ENCODE measurements at places on chromosomes 5 and 9.
A peak's percentile ranks its signal among the peaks of the same experiment; 100 is the strongest.

DNA sequence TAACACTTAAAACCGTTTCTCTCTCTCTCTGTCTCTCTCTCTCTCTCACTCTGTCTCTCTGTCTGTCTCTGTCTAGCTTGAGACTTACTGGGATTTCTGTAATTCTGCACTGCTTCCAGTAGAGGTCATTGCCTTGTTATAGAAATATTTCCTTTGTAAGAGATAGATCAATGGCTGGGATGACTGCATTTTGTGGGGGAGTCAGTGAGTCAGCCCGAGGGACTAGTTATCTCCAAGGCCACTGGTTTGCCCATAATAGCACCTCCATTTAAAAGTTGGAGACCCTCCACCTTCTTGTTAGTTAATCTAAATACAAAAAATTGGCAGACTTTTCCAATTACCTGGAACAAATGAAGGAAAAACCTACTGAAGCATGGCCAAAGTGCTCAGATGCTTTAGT is 547.2 kb downstream of the LRRC70 start:
- DNase-seq, result no peak

- DNase-seq, result no peak
These were observed 19.4 kb downstream of the CXCL14 start for GRCh38 chr5:135559354-135559753.

DNA sequence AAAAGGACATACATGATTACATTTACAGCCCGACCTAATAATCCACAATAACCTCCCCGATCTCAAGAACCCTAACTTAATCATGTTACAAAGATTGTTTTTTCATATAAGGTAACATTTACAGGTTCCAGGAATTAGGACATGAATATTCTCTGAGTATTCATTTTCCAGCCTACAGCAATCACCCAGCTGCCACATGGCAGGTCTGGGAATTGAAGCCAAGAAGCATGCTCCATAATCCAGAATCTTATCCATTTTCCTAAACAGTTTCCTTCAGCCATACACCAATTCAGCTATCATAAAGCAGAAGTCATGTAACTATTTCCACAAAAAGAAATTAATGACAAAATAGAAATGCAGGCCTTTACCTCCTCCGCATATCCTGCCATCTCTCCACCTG is 163.4 kb downstream of the CAAP1 start:
- no peak for DNase-seq

GRCh38 chr9:98215821-98216220 is 23.4 kb upstream of the CORO2A start:
- DNase-seq, result peak; percentile 8

GRCh38 chr5:139014726-139015125 is 139.6 kb upstream of the LRRTM2 start:
- no peak for DNase-seq

DNA sequence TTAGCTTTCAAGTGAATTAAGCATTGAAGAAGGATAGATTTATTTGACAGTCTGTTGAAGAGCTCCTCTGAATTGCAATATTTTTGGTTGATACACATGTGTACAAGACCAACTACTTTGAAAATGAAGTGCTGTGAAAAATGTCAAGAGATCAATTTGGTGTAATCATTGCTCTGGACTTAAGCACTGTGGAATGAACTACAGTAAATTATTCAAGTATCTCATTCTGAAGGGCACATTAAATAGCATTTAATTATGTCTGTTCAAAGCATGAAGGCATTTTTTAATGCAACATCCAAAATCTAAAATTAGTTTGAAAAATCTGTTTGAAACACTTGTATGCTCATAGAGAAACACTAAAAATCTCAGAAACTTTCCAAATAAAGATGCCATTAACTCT is 107.5 kb downstream of the CDH18 start:
- no peak for DNase-seq

DNA sequence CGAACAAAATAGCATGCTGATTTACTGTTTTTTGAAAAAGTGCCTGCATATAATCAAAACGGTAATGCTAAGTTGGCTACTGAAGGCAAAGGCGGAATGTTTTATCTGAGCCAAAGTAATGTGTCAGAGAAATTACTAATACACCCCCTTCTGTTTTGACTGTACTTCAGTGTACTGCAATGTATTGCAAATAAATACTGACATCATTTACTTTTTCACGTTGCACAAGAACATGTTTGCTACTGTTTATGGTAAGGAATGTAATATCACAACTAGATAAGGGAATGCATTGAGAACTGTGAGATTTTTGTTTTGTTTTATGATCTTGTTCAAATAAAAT is 813 bp upstream of the AGTPBP1 start:
- no peak for DNase-seq

DNA sequence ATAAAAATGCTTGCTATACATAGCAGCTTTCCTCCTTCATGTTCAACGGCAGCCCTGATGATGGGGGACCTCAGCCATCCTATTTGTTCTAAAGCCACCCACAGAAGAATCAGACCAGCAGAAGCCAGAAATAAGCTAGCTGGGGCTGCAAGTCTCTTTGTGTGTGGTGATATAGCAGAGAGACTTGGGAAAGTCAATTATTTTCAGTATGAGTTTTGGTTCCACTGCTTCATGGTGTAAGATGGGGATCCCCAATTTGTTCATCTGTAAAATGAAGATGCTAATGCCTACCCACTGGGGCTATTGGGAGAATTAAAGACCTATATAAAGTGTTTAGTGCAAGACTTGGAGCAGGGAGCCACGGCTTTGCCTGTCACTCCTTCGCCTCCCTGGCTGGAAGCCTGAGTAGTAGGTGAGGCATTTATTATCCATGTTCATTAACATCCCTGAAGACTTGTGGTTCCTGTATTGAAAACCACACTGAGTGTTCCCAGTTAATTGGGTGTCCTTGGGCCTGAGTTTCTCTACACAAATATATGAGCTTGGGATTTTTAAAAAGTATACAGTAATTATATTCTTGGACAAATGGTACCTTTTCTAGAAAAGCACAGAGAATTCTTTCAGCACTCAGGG is 210.1 kb upstream of the SLC24A2 start:
- no peak for DNase-seq

DNA sequence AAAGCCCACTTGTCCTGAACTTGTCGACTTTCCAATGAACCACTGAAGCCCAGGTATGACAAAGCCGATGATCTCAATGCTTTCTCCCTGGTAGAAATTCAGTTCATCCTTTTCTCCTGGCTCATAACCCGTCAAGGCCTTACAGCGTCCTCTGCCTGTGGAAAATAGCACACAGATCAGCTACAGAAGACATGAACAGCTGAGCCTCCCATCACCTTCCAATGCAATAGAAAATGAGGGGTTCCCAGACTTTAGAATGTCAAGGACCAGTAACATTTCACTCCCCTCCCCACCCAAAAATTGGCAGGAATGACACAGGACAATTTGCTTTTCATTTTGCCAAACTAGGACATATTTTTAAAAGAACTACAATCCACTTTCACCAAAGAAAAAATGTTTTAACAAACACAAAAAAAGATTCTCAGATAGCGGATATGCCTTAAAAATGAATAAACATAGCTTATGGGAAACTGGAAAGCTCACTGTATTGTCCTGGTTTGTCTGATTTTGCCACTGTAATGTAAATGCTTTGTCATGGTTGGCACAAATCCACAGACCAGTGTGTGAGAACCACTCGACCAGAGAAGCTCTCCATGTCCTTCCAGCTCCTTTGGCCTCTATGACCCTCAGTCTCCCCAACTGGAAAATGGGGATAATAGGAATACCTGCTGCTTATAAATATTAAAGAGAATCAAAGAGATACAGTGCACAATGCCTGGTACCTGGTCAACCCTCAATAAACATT is 24.4 kb downstream of the SH3TC2 start:
- DNase-seq, result no peak

- DNase-seq, result no peak
These were observed 78.6 kb downstream of the AMBP start for GRCh38 chr9:113999256-114000062.

DNA sequence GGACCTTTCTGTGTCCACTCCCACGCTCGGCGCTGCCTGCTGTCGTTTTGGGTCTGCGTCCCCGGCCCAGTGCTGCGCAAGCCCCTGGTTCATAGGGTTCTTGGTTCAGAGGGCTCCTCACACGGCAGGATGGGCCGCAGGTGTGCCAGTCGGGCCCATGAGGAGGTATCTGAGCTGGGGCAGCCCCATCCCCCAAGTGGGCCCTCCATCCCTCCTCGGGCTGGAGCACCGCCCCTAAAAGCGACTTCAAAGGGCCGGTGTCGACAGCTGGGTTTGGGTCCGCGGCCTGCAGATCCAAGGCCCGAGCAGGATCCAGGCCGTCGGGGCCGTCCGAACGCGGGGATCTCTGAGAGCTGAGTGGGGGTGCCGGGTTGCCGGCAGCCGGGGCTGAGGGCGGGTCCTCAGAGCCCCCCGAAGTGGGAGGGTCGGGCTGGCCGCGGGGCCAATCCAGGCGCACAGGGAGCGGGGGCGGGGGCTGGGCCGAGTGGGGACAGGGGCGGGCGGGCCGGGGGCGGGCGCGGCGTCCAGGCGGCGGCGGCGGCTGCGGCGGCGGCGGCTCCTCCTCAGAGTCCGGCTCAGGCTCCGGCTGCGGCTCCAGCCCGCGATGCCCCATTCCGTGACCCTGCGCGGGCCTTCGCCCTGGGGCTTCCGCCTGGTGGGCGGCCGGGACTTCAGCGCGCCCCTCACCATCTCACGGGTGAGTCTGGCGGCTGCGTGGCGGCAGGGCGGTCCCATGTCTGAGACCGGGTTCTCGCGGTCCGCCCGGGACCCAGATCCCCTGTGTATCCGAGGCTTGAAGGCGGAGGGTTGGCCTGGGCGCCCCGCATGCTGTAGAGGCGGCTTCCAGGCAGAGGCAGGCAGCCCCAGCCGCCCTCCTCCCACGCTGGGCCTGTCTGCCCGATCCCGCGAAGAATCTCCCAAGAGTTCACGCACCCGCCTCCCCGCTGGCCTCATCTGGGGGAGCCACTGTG is at the start of gene PDLIM4:
TSS of gene PDLIM4 (plus strand) at position 566 of the 971 bp plus-strand sequence. CDS start at position 605, 39 bp downstream.
- no peak for DNase-seq

DNA sequence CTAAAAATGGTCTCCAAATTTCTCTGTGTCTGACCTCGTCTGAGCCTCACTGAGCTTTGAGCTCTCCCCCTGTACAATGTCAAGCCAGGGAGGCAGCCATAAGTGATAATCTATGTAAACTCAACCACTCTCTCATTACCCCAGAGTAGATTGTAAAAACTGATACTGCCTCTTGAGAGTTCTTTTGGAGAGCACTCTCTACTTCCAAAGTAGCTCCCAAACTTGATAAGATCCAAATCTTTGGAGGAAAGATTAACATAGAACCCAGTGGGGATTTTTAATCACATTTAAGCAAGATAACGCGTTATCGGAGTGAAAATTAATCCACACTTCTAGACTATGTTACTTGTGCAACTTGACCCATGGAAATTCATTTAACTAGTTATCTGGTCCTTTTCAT is 54.9 kb downstream of the TMEM167A start:
- DNase-seq, result no peak

- no peak for DNase-seq
These were observed 38.2 kb downstream of the FBXW2 start for GRCh38 chr9:120755044-120755443.

DNA sequence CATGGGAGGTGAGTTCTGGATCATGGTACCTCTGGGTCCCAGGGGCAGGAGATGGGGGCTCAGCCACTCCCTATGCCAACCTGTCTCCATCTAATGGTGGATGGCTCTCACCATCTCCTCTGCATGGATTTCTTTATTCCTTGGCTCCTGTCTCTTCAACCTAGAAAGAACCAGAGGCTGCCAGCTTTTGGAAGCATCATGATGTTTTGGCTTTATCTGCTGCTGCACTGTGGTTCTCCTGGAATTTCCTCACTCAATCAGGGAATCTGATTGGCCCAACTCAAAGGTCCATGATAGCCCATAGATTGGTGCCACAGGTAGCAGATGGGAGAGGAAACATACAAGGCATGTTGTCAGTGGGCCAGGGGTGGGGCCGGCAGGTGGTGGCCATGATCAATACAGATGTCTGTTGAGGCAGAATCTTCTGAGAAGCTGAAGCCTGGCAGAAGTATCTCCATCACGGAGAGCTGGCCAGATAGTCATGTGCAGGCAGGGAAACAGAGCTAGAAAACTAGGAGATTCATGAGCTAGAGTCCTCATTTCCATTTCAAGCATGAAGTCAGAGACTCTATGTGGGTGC is 158.2 kb downstream of the MACROH2A1 start:
- no peak for DNase-seq

GRCh38 chr5:178279723-178280438 is 47.3 kb upstream of the PHYKPL start:
- peak; percentile 46 for DNase-seq

DNA sequence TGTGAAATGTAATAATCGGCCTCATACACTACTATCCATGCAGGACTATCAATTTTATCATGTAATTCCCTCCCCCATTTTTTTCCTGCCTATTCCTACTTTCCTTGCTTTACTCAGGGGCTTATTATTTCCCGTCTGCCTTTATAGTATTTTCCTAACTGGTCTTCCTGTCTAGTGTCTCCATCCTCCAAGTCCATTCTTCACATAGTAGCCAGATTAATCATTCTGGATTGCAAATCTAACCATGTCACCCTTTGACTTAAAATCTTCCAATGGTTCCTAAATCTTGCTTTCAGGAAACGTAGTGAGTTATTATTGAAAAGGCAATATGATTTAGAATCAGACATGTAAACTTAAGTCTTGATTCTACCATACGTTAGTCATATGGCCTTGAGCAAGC is 307.4 kb upstream of the HAPLN1 start:
- DNase-seq, result no peak

GRCh38 chr5:168215646-168216045 is 75.8 kb upstream of the WWC1 start:
- no peak for DNase-seq

DNA sequence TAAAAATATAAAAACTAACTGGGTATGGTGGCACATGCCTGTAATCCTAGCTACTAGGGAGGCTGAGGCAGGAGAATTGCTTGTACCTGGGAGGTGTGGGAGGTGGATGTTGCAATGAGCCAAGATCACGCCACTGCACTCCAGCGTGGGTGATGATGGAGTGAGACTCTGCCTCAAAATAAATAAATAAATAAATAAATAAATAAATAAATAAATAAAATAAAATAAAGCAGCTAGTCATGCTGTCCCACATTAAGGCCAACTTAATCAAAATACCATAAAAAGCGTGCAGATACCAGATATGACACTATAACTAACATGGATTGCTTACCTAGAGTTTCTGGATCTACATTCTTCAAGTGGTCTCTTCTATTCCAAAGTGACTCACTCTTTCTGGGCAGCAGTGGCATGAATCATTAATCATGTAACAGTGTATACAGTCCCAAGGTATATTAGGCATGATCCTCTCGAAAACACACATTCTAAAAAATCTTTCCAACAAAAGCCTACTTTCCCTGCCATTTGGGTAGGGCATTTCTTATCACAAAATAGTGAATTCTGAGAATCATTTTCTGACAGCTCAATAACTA is 187.1 kb downstream of the ELAVL2 start:
- no peak for DNase-seq

GRCh38 chr9:89802781-89803355 is 198.1 kb downstream of the GADD45G start:
- no peak for DNase-seq

GRCh38 chr5:101123363-101123762 is 220.3 kb upstream of the ST8SIA4 start:
- DNase-seq, result no peak

- DNase-seq, result no peak
These were observed 38.2 kb upstream of the SLCO6A1 start for GRCh38 chr5:102537011-102537410.

- DNase-seq, result peak; percentile 66
These were observed at the start of gene STOM for GRCh38 chr9:121369595-121370265. TSS of gene STOM (minus strand) at chr9:121370250. CDS start at chr9:121370187, 63 bp downstream.

- no peak for DNase-seq
These were observed 15.5 kb downstream of the ZBTB34 start for GRCh38 chr9:126875756-126876510.

- DNase-seq, result no peak
These were observed 19.7 kb downstream of the COL5A1 start for GRCh38 chr9:134661299-134661698.

GRCh38 chr5:96661855-96662724 is at the start of gene CAST:
TSS of gene CAST (plus strand) at chr5:96662376. CDS start at chr5:96662423, 47 bp downstream.
- peak; percentile 72 for DNase-seq
